ENCODE measurements at places on chromosomes 11 and 22.

- no peak for DNase-seq
Measured at GRCh38 chr11:64726867-64727530, 4.0 kb upstream of the NRXN2 start.

- DNase-seq = no peak
Measured at GRCh38 chr11:76654298-76654851, 16.2 kb downstream of the LRRC32 start.

- peak; percentile 58 for DNase-seq
Measured at GRCh38 chr11:117144477-117145392, 648 bp downstream of the PAFAH1B2 start.

- no peak for DNase-seq
Measured at GRCh38 chr11:92830377-92831155, 138.9 kb upstream of the MTNR1B start.

DNA sequence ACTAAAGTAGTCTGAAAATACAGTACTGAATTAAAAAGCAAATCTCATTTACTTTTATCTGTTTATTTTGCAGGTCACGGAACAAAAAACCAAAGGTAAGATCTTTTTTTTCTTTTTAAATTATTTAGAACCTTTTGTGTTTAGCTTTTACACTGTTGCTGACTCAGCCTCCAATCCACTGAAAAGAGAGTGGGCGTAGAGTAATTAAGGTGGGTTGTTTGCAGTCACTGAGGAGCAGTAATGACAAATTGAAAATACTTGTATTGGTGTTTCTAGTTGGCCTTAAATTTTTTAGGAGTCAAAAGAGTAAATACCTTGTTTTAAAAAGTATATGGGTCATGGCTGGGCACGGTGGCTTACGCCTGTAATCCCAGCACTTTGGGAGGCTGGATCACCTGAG is 73.4 kb downstream of the TNRC6B start:
- no peak for DNase-seq

DNA sequence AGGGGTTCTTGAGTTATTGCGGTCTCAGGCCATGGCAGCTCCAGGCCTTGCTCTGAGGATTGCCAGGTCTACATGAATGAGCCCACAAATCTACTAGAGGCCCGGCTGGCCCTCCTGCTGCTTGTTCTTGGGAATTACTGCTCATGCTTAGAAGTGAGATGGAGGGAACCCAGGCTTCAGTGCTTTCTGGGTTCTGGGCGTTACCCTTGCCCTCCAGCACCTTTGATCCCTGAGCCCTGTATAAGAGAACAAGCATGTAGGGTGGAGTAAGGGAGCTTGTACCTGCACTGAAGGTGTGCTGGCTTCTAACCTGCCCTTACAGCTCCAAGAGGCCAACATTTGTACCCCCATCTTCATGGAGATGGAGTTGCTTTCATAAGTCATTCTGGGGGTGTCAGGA is 4.0 kb downstream of the NAA40 start:
- DNase-seq = no peak

- no peak for DNase-seq
Measured at GRCh38 chr11:122681070-122681469, 25.5 kb downstream of the UBASH3B start.

DNA sequence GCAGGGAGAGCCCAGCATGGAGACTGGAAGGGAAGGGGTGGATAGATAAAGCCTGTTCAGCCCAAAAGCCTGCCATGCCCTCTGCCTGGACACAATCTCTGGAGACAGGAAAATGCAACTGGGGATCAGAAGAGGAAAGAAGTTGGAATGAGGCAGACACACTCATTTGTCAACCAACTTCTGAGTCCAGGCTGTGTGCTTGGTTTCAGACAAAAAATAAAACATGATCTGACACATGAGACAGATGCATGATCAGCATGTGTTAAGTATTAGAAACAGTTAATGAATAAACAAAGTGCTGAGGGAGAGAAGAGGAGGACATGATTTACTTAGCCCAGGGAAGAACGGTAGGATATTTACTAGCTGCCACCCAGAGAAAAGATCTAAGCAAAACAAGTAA is 839 bp downstream of the LRRN4CL start:
- no peak for DNase-seq

All from GM12892 (cell line).